ENCODE measurements at places on chromosomes 16 and 17.

GRCh38 chr17:44917456-44917855 is 2.2 kb upstream of the GFAP start:
- DNase-seq = no peak

GRCh38 chr16:10252155-10252554 is 69.9 kb upstream of the GRIN2A start:
- no peak for DNase-seq

- DNase-seq = no peak
Measured at GRCh38 chr17:3513305-3514035, 37.7 kb downstream of the ASPA start.

- no peak for DNase-seq
Measured at GRCh38 chr17:81000631-81001357, 9.2 kb downstream of the CHMP6 start.

GRCh38 chr17:49191409-49191916 is 18.9 kb downstream of the GNGT2 start:
- DNase-seq = no peak

- no peak for DNase-seq
Measured at GRCh38 chr16:68234188-68235107, 1.5 kb downstream of the ESRP2 start.

DNA sequence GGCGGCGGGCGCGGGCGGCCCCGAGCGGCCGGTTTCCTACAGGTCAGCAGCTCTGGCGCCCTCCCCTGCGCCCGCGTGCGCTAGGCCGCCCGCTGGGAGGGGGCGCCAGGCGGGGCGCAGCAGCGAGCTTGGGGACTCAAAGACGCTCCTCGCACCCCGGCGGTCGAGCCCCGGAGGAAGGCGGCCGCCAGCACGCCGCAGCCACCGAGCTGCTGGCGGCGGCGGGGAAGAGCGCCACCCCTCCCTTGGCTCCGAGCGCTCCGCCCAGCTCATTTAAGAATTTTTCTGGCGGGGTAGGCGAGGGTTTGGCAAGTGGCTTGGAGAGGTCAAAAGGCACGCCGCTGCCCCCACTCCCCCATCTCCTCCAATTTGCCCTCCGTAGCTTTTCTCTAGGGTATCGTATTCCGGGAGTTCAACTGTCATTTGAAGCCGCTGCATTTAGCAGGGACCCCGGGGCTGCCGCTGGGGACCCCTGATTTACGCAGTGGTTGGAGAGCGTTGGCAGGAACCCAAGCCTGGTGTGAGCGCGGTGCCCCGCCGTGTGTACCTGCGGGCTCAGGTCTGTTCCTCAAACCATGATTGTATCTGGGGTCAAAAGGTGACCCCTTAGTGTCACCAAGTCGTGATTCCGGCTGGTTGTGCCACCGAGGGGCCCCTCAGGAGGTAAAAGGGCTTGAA is 59.5 kb upstream of the GSE1 start:
- no peak for DNase-seq

All from activated CD8-positive, alpha-beta memory T cell treated with anti-CD3 and anti-CD28 coated beads for 1 hour (primary cell).